ENCODE measurements at places on chromosomes 11 and 22.

DNA sequence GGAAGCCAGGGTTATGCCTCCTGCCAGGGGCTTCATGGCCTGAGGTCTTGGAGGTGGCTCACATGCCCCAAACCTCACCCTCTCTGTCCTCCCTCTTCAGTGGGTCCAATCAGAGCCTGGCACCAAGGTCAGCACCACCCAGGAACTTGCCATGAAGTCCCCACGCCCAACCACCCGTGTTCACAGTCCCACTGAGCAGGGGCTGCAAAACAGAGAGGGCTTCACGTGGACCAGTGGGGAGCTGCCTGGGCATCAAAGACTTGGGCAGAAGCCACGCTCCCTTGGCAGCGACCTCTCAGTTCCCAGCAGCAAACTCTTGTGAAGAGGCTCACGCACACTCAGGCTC lies 425.8 kb upstream of the B3GAT1 start:
- DNase-seq: no peak

GRCh38 chr11:36192425-36193289 lies 96.6 kb downstream of the COMMD9 start:
- DNase-seq: no peak

DNA sequence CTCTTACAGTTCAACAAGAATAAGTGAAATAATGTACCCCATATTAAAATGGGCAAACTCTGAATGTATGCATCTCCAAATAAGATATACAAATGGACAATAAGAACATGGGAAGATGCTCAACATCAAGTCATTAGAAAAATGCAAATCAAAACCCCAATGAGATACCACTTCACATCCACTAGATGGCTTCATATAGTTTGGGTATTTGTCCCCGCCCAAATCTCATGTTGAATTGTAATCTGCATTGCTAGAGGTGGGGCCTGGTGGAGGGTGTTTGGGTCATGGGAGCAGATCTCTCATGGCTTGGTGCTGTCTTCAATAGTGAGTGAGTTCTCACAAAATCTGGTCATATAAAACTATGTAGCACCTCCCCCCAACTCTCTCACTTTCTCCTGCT lies 5.7 kb downstream of the MPZL2 start:
- no peak for DNase-seq

- no peak for DNase-seq
Observed at GRCh38 chr11:58637371-58637770, 14.9 kb downstream of the CNTF start.

DNA sequence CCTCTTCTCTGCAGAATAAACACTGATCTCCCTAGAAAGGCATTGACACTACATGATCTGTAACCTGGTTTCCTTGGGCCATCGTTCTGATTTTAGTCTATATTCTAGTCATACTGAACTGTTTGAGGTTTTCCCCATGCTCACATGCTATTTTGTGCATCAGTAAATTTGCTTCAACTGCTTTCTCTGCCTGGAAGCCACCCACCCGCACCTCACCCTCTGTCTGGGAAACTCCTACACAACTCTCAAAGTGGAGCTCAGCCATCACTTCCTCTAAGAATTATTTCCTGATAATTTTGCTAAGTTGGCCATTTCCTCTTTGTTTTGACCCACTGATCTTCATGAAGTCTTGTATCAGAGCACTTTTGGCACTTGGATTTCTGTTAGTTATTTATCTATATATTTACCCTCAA lies 36.1 kb downstream of the MMP20 start:
- no peak for DNase-seq

DNA sequence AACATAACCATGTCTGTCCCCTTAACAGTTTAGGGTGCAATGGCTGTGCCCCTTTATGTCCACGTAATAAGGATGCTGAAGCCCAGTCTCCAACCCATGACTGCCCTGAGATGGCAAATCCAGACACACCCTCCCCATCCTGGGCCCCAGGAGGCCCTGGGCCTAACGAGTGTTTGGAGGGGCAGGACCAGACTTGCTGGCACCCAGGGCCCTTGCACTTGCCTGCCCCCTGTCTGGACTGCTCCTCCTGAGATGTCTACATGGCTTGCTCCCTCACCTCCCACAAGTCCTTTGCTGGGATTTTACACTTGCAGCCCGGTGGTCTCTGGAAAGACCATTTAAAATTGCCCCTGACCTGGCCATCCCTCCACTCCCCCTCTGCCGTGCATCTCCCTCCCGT lies 132.2 kb upstream of the NECTIN1 start:
- no peak for DNase-seq

DNA sequence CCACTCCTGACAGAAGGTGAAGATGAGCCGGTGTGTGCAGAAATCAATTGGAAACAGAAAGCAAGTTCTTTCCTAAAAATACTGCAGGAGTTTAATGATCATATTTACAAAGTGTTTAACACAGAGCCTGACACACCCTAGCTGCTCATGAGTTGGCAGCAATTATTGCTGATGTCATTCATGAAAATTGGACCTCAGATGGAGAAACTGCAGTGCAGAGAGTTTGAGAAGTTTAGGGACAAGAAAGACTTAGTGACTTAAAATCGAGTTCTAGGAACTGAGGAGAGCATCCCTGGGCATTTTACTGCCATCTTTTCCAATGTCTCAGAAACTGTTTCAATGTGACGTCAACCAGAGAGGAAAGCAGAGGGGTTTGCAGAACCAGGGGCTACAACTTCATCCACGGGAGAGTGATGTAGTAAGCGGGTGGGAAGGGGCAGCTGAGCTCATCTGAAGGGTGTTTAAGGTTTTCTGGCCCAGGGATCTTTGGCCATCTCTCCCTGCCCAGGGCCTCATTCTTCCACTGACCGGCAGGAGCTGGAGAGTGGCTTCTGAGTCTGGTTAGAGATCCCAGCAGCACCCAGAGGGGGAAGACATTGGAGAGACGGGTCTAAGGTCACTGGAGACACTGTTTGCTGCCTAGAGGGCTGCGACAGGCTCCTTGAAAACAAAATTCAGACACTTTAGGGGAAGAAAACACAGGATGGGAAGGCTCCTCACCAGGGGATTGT lies 21.1 kb upstream of the IGLL5 start:
- DNase-seq: no peak

DNA sequence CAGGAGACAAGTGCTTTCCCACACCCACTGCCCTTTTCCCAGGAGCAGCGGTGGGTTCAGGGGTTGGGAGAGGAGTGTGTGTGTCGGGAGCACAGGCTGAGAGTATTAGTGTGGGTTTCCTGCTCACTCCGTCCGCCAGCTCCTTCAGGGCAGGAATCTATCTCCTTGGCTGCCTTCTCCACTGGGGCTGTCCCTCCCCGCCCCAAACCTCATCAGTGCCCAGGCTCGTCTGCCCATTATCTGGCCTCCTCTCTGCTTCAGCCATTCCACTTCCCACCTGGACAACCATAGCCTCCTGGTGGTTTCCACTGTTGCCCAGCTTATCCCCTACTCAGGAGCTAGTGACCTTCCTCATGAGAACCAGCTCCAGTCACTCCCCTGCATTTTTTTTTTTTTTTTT lies 19.9 kb downstream of the ASPHD2 start:
- DNase-seq: no peak

GRCh38 chr11:86806903-86807302 lies 6.6 kb downstream of the PRSS23 start:
- DNase-seq: no peak

GRCh38 chr22:43441216-43441615 lies 29.4 kb downstream of the MPPED1 start:
- DNase-seq: no peak

- peak; percentile 57 for DNase-seq
Observed at GRCh38 chr22:21646608-21647590, 4.8 kb downstream of the SDF2L1 start.

DNA sequence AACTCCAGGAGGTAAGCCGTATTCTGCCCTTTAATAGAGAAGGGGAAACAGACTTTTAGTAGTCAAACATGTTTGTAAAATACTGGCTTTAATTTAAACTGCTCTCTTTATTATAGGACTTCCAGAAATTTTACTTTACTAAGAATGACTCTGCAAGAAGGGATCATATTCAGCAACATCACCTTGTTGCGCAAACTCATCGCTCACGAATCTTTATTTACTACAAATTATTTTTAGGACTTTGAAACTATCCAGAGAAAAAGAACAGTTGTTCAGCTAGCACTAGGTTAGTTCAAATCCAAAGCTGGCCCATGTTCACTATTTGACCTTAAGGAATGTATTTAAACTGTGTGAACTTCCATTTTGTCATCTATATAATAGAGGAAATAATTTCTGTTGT lies 498.3 kb upstream of the TENM4 start:
- DNase-seq: no peak

- no peak for DNase-seq
Observed at GRCh38 chr11:13216711-13217075, 60.9 kb upstream of the BMAL1 start.

DNA sequence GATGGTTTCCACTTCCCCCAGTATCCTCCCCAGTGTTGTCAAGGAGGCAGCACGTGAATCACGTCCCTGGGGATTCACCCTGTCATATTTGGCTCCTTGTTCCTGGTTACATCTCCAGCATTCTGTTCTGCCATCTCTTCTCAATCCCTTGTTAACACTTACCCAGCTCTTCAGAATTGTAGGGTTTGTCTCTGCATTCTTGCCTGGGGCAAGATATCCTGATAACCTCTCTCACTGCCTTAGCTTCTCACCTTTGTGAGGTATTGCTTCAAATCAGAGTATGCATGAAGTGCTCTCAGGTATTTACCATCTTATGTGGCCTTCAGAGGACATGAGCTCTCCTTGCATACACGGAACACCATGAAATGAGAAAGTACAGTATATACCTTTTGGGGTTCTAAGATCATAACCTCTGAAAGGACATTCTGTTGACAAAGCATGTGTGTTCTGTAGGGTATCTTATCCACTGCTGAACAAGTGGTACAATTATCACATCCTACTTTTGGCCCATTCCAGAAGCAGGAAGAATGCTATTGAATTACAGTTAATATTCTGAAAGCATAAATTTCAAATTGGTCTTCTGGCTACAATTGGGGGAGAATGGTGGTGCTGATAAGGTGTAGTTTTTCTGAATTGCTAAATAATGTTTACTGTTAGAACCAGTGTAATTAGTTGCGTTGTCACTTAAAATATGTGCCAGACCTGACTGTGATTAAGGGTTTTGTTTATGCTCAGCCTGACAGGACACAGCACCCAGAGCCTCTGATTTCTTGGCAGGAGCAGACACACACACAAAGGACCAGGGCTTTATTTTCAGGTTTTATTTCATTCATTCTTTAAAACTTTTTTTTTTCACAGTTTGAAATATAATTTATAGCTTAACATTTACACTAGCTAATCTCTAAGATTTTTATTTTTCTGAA lies 32.7 kb downstream of the VSTM5 start:
- no peak for DNase-seq

- DNase-seq: no peak
Observed at GRCh38 chr11:103125462-103125861, 16.2 kb downstream of the DYNC2H1 start.

- no peak for DNase-seq
Observed at GRCh38 chr22:50060441-50061140, 2.5 kb upstream of the TTLL8 start.

- DNase-seq: no peak
Observed at GRCh38 chr11:99246199-99246598, 225.4 kb downstream of the CNTN5 start.

- DNase-seq: no peak
Observed at GRCh38 chr11:85772695-85773094, 38.2 kb downstream of the SYTL2 start.

GRCh38 chr11:130078080-130078479 lies 8.4 kb downstream of the APLP2 start:
- DNase-seq: no peak

- no peak for DNase-seq
Observed at GRCh38 chr11:125300791-125301218, 136.3 kb downstream of the PKNOX2 start.

- DNase-seq: no peak
Observed at GRCh38 chr22:45905326-45905923, 71.5 kb downstream of the WNT7B start.

- no peak for DNase-seq
Observed at GRCh38 chr11:47333526-47333845, 19.0 kb downstream of the MYBPC3 start.

DNA sequence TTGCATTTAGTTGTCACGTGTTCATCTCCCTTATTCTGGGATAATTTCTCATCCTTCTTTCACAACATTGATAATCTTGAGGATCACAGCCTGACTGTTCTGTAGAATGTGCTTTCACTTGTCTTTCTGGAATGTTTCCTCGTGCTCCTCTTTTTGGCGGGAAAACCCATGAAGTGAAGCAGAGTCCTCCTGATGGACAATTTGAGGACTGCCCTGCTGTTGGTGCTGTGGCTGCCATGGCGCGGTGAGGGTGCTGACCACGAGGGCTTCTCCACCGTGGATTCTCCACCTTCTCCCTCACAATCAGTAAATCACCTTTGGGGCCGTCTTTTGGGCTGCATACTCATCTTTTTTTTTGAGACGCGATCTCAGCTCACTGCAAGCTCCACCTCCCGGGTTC lies 946.9 kb downstream of the BRD1 start:
- no peak for DNase-seq

GRCh38 chr11:103935219-103935618 lies 101.2 kb upstream of the DDI1 start:
- no peak for DNase-seq

GRCh38 chr11:65424205-65425104 lies 1.9 kb downstream of the NEAT1 start:
- DNase-seq: no peak

DNA sequence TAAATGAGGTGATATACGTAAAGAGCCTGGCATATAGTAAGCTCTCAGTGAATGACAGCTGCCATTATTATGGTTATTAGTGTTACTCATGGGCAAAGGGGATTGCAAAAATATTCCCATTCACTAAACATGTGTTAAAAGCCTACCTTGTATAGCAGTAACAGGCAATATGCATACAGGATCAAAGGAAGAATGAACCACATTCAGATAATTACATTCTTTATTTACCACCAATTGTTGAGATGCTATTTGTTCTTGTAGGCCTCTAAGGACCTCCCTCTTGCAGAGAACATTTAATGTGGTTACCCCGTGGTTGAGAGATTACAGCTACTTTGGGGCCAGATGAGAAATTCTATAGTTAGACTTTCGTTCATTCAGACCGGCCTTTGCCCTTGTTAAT lies 82.7 kb upstream of the DRD2 start:
- no peak for DNase-seq

DNA sequence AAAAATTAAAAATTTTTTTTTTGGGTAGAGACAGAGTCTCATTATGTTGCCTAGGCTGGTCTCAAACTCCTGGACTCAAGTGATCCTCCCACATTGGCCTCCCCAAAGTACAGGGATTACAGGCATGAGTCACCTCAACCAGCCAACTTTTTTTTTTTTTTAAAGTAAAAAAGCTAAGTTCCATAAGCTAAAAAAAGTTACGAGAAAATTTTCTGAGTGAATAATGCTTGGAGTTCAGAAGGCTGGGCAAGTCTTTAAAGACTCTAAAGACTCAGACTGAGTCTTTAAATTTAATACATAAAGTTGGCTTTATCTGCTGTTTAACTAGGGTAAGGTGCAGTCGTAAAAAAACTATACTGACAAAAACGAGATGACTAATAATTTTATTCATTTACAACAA lies 5.6 kb downstream of the DDX6 start:
- no peak for DNase-seq

All from stimulated activated CD4-positive, alpha-beta T cell treated with anti-CD3 and anti-CD28 coated beads, Interleukin-1b, Interleukin-23, amount 100 ng/mL, for 1 hour (primary cell).